D341Med (cell line): ENCODE measurements at places on chromosomes 2 and 18.

DNA sequence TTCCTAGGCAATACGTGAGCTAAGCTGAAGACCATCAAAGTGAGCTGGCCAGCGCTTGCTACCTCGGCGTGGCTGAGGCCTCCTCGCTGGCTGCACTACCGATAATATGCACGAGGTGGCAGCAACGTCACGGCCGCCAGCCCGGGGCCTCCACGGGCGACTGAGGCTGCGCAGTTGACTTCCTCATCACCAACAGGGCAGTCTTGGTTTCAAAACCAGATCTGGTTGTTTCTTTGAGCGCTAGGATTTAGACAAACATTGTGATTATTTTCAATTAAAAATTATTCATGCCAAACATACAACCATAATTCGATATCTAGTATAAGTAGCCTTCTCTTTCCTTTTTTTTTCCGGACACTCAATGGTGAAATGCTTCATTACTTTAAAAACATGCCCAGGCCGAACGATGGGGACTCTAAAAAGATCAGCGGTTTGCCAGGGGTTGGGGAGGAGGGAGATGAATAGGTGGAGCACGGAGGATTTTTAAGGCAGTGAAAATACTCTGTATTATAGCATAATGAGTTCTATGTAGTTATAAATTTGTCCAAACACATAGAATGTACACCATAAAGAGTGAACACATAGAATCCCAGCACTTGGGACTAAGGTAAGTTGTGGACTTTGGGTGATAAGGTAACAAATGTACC lies 52.0 kb downstream of the CYBRD1 start:
- DNase-seq = peak; percentile 96

DNA sequence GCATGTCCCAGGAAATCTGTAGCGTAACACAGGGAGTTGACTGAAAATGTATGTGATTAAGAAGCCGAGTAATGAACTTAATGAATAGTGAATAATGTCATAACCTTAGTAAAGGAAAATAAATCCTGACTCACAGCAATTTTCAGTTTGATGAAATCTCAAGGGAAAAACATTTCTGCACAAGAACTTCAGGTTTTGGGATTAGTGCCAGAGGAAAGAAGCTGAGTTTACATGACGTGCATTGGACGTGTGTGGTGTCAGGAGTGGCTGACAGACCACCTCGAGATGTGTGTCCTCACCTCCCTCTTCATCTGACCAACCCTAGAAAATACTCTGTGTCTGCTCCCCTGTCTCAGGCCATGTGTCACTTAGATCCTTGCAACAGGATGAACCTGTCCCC lies 39.1 kb downstream of the VWA3B start:
- no peak for DNase-seq

DNA sequence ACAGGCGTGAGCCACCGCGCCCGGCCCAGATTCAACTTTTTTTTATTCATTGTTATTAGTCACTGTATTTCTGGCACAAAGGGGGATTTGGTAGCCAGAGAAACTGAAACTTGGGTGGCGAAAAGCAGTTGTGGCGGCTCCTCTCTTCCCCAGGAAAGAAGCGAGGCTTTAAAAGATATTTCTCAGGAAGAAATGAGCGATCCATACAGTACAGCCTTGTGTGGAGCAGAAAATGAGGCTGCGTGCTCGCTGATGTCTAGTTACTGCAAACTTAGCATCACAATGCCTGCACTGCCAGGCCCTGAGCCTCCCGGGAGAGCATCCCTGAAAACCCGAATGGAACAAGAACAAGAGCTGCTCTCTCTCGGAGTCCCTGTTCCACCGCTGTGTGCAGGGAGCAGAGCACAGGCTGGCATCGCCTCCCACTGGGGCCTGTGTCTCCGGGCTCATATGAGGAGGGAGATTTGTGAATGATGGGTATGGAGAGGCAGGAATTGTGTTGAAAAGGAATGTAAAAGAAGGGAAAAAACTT lies 234.0 kb downstream of the ZNF516 start:
- DNase-seq = no peak

DNA sequence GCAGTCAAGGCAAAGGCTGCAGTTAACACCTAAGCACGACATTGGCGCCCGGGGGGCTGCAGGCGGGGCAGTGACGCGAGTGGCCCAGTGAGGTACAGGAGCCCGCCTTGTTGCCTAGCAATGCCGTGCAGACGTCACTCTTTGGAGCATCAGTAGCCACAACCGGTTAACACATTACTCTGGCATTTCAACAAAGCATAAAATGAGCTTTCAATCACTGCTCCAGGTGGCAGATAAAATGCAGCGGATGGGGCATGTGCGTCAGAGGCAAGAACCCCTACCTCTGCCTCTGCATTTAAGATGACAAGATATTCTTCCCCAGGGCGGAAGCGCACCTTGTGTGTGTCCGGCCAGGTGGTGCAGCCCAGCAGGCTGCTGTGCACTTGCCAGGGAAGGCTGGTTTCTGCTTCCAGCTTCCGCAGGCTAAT lies 139.4 kb downstream of the MTCL1 start:
- DNase-seq = no peak

GRCh38 chr2:10838734-10839133 lies 26.1 kb upstream of the PDIA6 start:
- no peak for DNase-seq

DNA sequence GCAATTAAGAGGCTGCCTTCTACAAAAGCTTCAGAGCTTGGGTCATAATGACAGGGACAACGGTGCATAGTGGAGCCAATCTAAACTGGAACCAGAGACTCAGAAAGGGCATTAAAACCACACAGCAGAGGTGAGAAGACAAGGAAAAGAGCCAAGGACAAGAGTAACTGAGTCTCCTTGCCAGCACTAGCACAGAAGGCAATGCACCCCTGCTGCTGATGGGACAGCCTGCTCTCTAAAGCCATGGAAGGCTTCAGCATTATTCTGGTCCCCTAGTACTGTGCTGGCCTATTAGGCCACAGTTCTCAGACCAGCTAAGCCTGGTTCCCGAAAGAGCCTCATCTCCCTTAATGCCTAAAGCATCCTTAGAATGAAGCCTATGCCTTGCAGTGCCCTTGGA lies 15.5 kb downstream of the MYO5B start:
- no peak for DNase-seq

GRCh38 chr2:241279413-241279812 lies 36.1 kb downstream of the HDLBP start:
- DNase-seq = no peak

- no peak for DNase-seq
These were observed 24.5 kb downstream of the UGP2 start for GRCh38 chr2:63866009-63866709.

GRCh38 chr18:12574494-12575185 lies 83.3 kb downstream of the SPIRE1 start:
- DNase-seq = no peak

GRCh38 chr2:98771721-98772524 lies 41.0 kb upstream of the MGAT4A start:
- no peak for DNase-seq

DNA sequence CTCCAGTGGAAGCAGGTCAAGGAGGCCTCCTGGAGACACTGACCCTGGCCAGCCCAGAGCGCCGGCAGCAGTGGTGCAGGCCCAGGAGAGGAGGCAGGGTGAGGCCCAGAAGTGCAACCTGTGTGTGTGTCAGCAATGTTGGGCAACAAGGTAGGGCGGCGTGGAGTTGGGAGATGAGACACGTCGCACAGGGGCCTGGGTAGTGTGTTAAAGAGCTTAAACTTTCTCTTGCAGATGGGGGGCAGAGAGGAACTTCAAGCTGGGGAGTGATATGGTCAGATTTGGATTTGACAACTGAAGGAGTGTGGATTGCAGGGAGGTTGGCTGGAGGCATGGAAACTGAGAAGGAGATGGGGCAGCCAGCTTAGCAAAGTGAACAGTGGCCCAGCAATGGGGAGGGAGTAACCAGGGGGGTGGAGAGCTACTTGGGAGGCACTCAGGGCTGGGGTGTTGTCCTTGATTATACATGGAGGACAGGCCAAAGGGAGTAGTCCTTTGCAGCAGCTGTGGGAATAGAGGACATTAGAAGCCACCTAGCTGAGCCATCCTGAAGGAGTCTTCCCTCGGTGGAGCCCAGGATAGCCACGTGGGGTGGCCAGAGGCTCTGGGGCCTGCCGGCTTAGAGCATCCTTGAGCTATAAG lies 278.6 kb upstream of the HS6ST1 start:
- DNase-seq = no peak

DNA sequence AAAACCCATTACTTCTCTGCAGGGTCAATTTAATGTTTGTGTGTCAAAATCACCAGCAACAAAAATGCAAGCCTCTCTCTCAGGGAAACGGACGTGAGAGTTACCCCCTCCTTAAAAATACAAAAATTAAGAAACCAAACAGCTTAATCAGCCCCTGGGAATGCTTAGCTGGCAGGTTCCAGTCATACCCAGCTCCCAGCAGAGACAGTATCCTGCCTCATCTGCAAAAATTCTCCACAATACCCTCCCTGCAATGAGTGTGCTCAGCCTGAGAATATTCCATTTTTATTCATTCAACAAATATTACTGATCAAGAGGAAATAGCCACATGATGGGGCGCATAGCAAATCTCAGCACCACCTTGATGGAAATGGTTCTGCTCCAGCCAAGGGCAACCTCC lies 36.3 kb downstream of the ST8SIA5 start:
- DNase-seq = no peak

- no peak for DNase-seq
These were observed 6.6 kb downstream of the FECH start for GRCh38 chr18:57579934-57580333.
